ENCODE measurements at places on chromosomes 11 and 22.

- DNase-seq, result peak; percentile 44
These were observed 183.9 kb upstream of the CTSC start for GRCh38 chr11:88521399-88521798.

DNA sequence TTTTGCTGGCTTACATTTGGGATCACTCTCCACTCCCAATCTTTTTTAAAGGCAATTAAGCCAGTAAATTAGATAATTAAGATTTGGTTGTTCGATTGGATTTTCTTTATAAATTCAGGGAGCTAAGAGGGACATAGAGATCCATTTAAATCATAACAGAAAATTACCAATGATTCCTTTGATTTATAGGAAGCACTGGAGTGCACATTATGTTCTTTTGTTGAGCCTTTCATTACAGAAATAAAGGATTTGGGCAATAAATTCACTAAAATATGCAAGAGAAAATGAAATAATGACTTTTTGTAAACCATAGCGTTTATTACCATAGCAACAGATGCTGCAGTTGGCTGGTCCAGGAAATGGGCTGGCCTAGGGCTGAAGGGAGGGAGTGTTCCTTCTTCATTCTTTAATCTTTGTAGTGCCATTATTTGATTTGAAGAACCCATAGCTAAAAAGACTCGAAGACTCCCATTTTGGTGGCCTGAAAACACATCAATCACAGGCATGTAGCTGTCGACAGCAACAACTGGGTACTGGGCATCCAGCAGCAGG lies 73.0 kb downstream of the C2CD3 start:
- DNase-seq, result peak; percentile 14

GRCh38 chr11:110710628-110711381 lies 1.4 kb downstream of the ARHGAP20 start:
- DNase-seq, result no peak

DNA sequence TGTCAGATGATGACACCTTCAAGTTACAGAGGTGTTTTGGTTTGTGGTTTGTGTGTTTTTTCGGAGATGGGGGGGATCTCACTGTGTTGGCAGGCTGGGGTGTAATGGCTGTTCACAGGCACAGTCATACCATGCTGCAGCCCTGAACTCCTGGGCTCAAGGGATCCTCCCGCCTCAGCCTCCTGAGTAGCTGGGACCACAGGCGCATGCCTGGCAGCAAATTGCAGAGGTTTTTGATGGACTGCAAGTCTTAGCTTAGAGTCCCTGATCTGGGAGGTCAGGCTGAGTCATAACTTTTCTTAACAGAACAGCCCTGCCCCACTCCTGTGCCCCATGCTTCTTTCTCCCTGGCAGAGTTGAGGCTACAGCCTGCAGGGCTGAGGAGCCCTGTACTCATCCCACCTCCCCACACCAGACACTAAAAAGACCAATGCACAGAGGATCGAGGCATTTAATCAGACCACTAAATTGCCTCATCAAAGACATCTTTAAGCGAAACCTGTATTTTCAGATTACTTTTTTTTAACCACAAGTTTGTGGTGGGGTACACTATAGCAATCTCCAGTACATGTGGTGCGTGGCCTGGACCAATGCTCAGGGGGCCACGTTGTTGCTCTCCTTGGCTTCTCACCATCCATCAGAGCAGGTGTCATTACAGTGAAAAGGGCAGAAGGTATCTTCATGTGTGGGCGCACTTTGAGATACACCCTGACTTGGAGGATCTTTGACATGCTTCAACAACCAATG lies 17.1 kb upstream of the ADORA2A start:
- DNase-seq, result peak; percentile 49

All from fibroblast of skin of right biceps (primary cell).